SIG-M5 (cell line): ENCODE measurements at places on chromosomes 3 and 15.

DNA sequence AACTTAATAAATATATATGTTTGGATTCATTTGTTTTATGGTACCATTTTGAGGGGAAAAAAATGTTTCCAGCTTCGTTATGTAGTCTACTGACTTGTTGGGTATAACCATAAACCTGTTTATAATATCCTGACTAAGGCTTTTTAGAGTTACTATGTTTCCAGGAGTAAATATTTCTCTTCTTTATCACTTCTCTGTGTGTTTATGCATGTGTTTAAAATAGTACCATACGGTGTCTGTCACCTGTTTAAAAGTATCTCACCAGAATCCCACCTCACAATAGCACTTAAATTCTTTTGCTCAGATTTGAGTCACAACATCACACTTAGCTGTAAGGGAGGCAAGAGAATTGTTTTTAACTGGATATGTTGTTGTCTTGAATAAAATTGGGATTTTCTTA is 15.1 kb downstream of the LACTB start:
- DNase-seq: no peak

GRCh38 chr3:60277361-60277800 is 973.9 kb downstream of the FHIT start:
- DNase-seq: no peak

DNA sequence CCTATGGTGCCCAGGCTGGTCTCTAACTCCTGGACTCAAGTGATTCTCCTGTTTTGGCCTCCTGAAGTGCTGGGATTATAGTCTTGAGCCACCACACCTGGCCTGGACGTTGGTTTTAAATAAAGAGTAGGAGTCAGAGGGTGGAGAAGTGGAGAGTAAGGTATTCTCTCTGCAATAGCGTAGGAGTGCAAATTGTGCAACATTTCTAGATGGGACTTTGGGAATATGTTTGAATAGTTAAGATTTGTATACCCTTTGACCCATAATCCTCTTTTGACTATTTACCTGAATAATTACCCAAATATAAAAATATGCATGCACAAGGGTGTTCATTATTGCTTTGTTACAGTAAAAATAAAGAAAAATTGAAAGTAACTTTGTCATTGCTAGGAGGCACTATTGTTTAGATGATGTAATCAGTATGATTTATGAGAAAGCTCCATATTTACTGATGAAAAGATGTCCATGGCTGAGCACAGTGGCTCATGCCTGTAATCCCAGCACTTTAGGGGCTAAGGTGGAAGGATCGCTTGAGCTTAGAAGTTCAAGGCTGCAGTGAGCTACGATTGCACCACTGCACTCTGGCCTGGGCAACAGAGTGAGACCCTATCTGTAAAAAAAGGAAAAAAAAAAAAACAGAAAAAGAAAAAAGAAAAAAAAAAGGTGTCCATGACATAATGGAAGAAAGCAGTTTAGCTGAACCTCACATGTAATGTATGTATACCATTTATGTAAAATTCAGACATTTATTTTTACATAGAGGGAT is 15.1 kb upstream of the XYLB start:
- no peak for DNase-seq

- no peak for DNase-seq
Measured at GRCh38 chr15:66919421-66919820, 146.0 kb upstream of the SMAD3 start.

DNA sequence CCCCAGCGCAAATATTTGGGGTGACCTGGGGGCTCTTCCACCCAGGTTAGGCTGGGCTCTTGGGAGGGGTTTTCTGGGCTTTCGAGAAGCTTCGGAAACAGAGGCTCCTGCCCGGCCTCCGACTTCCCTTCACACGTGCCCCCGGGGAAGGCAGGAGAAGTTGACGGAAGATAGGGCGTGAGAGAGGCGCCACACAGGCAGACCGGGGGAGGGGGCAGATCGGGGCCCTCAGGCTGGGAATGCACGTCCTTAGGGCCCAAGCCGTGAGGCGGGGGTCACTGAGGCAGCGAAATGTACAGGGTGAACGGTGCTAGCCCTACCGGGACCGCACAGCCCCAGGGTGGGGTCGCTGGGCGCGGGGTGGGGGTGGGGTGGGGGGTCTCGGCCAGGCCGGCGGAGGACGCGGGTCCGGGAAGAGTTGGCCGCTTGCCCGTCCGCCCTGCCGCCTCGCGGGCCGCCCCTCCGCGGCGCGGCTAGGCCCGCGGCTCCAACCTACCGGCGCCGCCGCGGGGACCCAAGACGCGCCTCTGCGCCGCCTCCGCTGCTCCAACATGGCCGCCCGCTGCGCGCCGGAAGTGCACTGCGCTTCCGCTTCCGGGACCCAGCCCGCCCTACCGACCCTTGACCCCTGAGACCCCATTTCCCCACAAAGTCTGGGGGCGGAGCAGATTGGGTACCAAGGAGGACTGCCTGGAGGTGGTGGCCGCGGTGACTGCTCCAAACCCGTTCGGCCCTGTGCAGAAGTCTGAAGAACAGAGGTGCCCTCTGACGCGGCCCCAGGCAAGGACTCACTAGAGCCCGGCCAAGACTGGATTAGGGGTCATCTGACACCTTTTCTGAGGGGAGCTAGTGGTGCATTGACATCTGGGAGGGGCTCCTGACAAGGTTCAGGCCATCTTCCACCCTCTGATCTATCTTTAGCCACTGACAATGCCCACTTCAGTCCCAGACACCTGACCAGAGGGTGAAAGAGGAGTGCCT is at the start of gene CCDC71:
Gene CCDC71, minus strand, starts transcription at position 561 of the 981 bp plus-strand sequence. CDS start 2,123 bp downstream, outside the sequence.
- no peak for DNase-seq
